Muscle of back (tissue), 13 donors: ENCODE measurements at places on chromosomes 3 and 15.
A peak's percentile ranks its signal among the peaks of the same experiment; 100 is the strongest.

GRCh38 chr3:141093397-141093796 is 42.2 kb downstream of the SPSB4 start:
- no peak for DNase-seq

- DNase-seq = no peak
These were observed 5.5 kb upstream of the PLXND1 start for GRCh38 chr3:129611812-129612533.

- no peak for DNase-seq
These were observed 809 bp downstream of the CRTAP start for GRCh38 chr3:33114622-33115023.

GRCh38 chr3:47266709-47267489 is 15.7 kb downstream of the KIF9 start:
- DNase-seq = peak; percentile 89

- no peak for DNase-seq
These were observed 63.2 kb upstream of the MAGI1 start for GRCh38 chr3:66101901-66102300.

GRCh38 chr3:86965166-86965565 is 25.8 kb downstream of the VGLL3 start:
- no peak for DNase-seq

DNA sequence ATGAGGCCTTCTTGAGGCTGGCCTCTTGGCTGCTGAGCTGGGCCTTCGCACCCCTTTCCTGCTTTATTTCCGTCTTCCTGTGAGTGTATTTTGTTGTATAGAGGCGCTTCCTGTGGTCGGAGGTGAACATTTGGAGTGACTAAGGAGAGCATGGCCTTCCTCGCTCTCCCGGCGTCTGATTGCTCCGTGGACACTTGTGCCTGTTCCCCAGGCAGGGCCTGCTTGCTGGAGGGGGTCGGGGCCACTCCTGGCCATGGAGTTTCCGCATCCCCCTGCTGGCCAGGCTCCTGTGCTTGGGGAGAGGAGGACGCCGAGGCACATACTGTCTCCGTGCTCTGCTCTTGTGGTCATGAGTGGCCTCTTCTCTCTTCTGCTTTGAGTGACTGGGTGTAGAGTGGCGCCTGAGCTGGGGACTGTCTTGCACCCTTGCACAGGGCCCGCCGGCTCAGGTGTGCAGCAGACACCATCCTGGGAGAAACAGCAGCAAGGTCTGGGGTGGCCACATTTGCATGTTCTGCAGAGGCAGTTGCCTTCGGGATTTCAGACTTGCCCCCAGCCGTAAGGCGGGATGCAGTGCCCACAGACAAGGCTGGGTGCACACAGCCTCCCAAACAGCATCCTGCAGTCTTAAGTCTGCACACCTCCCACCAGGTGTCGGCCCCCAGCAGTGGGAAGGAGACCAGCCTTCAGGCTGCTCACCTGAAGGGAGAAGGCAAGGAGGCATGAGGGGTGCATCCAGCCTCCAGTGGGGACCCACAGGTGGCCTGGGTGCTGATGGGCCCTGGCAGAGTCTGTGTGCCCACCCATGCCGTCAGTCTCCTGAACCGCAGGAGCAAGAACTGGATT is 16.4 kb downstream of the KLF13 start:
- no peak for DNase-seq
